ENCODE measurements at places on chromosomes 1 and 21.

DNA sequence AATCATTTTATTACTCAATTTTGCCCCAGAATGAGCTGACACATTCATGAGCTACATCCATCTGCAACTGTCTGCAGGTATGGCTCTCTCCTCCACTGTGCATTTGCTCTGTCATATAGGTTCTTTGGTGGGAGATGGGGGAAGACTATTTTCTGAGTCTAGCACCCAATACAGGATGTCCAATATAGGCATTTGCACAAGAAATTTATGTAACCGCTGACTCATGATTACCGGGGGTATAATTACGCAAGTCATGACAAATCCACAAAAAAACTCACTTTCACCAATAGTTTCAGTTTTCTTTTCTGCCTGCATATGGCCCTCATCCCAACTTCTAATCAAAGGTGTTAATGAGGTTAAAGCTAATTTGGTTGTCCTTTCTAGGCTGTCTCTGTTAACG, 17.5 kb upstream of the VSIG8 start:
- DNase-seq: no peak

GRCh38 chr1:206535853-206536188, 28.5 kb downstream of the RASSF5 start:
- no peak for DNase-seq

GRCh38 chr1:114061121-114061830, 82.0 kb downstream of the OLFML3 start:
- no peak for DNase-seq

GRCh38 chr21:33268737-33269441, 2.7 kb downstream of the IL10RB start:
- peak; percentile 44 for DNase-seq

DNA sequence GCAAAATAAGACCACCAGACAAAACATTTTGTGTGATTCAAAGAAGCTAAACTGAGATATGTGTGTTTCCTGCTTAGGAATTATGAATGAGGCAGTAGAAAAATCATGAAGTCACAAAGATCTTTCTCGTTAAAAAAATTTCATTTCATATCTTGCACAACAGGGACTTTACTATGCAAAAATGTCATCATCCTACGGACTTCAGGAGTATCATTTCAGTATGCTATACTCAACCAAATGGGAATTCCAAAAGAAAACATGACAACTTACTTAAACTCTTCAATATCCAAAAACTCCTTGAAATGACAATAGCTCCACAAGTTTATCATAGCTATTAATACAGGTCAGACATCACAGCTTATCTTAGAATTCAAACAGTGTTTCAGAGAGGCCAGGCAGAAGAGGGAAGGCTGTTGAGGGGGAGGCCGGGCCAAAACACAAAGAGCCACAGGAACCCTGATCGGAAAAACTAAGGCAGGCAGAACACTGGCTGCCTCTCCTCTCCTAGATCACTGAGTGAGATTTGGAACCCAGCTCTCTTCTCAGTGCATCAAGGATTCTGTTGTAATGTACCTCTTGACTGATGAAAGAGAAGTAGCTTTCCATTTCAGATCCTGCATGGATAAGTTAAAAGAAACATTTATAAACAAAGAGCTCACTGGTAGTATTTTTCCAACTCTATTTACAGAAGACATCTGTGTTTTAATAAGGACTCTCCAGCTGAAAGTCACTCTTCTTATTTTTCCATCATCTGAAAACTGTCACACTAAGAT, 66.9 kb downstream of the TESK2 start:
- no peak for DNase-seq

DNA sequence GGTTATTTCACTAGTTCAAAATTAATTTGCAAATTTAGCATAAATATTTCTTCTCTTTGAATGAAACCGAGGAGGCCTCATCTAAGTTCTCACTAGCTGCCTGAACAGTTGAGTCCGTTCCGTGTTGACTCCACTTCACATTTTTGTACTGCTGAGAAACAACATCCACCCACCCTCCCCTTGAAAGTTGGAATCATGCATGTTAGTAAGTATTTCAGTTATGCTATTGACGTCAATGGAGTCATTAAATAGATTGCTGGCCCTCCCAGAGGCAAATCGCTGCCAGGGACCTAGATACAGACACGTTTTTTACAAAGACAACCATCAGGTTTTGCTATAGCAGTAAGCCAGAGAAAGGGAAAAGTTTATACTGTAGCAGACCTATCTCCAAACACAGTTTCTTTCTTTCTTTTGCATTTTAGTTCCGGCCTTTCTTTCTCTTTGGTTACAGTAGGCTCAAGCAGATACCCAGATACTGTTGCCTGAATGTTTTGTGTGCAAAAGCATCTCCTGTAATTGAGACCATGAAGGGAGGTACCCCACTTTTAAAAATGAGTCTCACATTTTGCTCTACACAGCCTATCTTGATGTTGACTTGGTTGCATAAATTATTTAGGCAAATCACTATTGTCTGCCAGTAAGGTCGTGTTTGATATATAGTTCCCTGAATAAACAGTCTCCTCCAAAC, 262.6 kb upstream of the SGIP1 start:
- no peak for DNase-seq

DNA sequence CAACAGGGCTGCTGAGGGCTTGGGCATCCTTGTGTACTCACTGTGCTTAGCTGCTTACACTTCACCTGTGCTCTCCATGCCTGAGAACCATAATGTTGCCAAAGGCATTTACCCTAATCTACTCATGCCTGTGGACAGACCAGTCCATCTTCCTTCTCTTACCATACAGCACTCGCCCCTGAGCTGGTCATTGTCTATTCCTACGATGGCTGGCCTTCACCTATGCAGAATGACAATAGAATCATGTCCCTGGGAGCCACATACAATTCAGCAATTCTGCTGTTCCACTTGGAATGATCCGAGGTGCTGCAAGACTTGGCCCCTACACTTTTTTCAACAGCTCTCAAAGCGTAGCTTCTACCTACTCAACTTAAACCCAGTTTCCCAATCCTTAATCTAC, 96.5 kb downstream of the PAPPA2 start:
- DNase-seq: no peak

- DNase-seq: no peak
Measured at GRCh38 chr1:64940025-64940424, 26.3 kb downstream of the JAK1 start.

DNA sequence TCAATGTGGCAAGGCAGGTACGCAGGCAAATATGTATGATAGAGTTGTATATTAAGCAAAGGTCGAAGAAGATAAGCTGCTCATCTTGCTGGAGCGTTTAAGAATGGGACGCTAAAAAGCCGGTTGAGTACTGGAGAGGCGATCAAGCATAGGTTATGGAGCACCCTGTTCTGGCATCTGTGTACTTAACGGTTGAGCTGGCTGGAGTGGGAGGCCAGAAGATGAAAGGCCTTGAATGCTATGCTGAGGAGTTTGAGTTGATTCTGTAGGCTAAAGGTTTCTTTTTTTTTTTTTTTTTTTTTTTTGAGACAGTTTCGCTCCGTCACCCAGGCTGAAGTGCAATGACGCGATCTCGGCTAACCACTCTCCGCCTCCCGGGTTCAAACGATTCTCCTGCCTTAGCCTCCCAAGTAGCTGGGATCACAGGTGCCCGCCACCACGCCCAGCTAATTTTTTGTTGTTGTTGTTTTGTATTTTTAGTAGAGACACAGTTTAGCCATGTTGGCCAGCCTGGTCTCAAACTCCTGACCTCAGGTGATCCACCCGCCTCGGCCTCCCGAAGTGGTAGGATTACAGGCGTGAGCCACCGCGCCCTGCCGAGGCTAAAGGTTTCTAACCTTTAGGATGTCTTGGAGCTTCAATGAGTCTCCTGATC, 850 bp upstream of the KHDC4 start:
- no peak for DNase-seq

DNA sequence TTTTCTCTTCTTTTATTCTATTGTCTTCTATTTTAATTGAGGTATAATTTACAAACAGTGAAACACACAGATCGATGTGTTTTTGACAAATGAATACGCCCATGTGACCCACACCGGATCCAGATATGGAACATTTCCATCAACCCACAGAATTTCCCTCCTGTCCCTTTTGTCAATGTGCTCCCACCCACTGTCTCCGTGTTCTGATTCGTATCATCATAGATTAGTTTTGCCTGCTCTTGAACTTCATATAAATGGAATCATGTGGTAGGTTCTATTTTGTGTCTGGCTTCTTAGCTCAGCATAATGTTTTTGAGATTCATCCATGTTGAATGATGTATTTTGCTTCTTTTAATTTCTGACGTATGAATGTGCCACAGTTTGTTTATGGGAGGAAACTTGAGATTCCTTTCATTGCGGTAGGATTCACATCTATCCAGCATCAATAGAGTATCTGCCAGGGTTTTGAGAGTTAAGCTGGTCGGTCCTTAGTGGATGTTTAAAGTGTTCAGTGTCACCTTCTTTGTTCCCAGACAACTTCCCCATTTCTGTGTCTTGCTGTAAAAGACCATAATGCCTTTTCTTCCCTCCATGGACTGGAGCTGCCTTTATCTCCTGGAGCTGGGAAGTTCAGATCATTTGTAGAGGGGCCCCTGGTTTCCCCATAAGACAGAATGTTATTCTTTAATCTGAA, 14.7 kb downstream of the NAV1 start:
- no peak for DNase-seq

GRCh38 chr1:234499943-234500245, 20.9 kb upstream of the TARBP1 start:
- DNase-seq: no peak

GRCh38 chr1:63691701-63692425, 82.0 kb upstream of the ROR1 start:
- DNase-seq: peak; percentile 25

- DNase-seq: no peak
Measured at GRCh38 chr21:37945036-37945435, 28.8 kb upstream of the KCNJ6 start.

- DNase-seq: no peak
Measured at GRCh38 chr1:229432905-229433304, 989 bp downstream of the ACTA1 start.

DNA sequence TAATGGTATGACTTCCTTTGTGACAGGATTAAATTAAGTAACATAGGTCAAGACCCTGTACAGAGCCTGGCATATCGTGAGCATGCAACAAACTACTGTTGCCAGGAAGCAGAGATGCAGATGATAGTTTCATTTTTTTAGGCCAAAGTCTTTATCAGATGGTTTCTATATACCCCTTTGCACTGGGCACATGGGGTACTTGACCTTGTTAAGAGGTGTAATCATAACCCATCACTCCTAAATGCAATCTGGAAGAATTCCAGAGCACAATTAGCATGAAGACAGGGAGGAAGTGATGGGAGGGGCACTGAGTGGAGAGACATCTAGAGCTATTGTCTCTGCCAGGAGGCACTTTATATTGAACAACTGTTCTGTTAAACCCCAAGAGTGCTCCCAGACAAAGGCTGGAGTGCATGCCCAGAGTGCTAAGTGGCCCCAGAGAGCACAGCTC, 22.1 kb downstream of the ZBTB17 start:
- DNase-seq: no peak

DNA sequence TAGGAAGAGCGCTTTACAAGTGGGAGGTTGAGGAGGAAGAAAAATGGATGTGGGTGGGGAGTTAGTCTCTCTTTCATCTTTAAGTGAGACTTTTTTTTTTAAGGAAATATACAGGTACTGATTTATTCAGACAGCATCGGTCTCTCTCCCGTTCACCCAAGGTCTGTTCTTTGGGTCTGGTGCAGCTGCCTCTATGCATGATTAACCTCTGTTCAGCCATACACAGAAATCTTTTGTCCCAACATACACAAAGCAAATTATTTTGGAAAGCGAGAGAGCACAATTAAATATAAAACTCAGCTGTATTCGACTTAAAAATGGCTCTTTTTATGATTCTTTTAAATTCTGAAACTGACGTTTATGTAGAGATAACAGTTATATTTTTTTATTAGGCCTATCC, 11.0 kb downstream of the PROX1 start:
- DNase-seq: no peak

DNA sequence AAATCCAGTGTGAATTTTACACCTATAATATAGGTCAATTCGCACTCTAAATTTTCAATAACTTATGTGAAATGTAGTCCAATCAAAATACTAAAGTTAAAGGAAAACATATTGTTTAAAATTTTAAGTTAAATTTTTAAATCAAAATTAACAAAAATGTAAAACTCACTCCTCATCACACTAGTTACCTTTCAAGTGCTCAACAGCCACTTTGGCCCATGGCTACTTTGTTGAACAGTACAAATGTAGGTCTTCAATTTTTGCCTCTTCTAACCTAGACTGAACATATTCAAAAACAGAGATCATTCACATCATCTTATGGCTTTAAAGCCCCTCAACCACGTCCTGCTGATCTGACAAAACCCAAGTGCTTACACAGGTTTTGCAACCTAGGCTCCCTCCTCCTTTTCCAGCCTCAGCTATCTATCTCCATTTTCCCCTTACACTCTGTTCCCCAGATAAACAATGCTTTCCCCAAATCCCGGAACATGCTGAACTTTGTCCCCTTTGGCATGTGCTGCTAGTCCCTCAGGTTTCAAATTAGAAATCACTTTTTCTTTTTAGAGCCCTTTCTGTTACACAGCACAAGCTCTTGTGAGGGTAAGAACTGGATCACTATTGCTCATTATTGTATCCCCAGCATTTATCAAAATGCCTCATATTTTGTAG, 110.6 kb downstream of the AKT3 start:
- DNase-seq: no peak

DNA sequence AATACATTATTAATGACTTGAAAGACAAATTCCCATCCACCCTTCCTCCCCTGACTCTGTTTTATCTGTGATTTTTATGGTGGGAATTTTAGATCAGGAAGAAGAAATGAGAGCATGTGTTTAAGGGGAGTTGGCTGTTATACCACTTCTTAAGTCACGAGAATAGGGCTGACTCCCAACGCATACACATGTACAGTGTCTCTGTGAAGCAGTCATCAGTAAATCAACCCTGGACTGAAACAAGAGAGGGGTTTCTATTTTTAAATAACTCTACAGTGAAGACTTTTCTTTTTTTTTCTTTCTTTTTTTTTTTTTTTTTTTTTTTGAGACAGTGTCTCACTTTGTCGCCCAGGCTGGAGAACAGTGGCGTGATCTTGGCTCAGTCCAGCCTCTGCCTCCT, 106.1 kb downstream of the LBR start:
- DNase-seq: no peak

DNA sequence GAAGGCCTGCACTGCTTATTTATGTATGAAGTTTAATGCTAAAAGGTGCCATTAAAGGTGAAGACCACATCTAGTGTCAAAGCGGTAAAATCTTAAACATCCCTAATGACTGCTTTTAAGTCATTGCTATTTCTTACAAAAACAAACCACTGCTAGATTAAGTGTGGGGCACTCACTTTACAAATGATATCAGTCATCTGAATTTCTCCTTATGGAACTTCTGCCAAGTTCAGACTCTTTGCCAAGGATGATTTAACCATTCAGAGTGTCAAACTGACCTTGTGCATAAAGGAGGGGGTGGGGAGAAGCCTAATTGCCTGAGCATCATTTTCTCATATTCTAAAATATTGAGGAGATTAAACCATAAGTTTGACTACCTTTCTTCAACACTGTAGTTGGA, 271.5 kb downstream of the TGFB2 start:
- no peak for DNase-seq

GRCh38 chr1:226618380-226618779, 69.8 kb downstream of the STUM start:
- no peak for DNase-seq

- no peak for DNase-seq
Measured at GRCh38 chr1:24928689-24929397, 1.2 kb downstream of the RUNX3 start.
